Muscle of arm (tissue), 14 donors: ENCODE measurements at places on chromosomes 6 and 20. TPM values are rescaled to one million over a fixed set of nuclear protein-coding genes. Genes with fewer than 3 reads are reported as not detected.

The PAK5 gene
- 0.18 TPM for polyA plus RNA-seq

The LHFPL5 gene
- polyA plus RNA-seq: not detected

The DZANK1 gene
- 1.5 TPM for polyA plus RNA-seq

The TEAD3 gene
- 55.9 TPM for polyA plus RNA-seq

The ZSCAN12 gene
- 6.3 TPM for polyA plus RNA-seq

The MRS2 gene
- polyA plus RNA-seq: 20.1 TPM

DNA sequence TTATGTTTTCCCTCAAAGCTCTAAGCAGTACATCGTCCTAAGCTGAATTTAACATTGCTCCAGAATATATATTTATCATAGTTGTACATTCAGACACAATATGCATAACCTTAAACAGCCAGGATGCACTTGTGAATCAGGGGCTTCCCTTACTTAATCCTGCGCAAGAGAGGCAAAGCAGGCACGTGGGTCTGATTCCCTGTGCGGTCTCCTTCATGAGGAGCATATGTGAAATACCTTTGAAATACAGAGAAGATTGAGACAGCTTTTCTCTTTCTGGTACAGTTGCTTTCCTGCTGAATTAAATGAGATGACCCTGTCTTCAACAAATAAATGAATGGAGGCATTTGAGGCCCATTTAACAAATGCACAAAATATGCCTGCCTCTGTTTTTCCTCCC lies 1.5 kb downstream of the HTR1E start:
- no peak for DNase-seq

DNA sequence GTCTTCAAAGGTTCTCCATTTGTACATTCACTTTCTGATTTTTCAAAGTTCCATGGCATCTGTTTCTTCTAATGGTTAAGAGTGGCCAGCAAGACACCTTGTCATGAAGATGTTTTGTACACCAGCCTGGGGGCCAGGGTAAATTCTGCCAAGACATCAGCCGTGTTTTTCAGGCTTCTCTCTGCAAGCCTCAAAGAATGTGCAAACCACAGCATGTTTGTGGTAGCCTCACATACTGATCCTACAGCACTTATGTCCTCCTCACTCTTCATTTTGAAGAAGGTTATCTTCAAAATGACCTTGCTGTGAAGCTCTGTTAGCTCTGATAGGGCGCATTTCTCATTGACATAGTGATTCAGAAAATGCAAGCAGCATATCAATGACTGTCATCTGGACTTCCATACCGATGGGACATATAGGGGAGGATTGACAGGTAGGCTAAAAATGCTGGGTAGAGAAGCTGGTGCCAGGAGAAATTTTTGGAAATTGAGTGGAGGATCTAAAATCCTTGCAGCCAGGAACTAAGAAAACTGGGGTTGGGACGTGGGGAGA lies 59.3 kb upstream of the SPTLC3 start:
- DNase-seq: no peak

DNA sequence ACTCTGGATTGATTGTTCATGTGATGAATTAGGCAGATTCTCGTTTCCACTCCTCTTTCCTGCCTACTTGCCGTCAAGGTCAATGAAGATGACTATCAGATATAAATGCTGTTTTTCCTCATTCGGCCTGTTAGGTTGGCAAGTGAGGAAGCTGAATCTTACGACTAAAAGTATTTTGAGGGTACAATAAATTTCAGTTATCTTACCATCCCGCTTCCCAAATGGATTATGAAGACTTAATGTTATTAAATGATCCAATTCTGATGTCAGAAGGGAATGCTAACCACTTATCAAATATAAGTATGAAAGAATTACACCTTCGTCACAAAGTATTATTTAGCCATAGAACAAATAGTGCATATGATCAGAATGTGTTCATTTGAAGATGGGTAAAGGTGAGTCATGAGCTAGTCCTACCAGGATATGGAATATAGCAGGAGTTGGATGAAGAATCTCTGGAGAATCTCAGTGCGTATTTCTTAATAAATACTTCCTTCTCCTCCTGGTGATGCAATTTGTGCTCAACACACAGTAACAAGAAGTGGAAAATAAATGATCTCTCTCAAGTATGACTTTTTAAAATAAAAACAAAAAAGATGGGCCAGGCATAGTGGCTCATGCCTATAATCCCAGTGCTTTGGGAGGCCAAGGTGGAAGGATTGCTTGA lies 4.6 kb downstream of the GPLD1 start:
- no peak for DNase-seq

- DNase-seq: no peak
Observed at GRCh38 chr20:53078761-53079160, 106.6 kb downstream of the TSHZ2 start.

DNA sequence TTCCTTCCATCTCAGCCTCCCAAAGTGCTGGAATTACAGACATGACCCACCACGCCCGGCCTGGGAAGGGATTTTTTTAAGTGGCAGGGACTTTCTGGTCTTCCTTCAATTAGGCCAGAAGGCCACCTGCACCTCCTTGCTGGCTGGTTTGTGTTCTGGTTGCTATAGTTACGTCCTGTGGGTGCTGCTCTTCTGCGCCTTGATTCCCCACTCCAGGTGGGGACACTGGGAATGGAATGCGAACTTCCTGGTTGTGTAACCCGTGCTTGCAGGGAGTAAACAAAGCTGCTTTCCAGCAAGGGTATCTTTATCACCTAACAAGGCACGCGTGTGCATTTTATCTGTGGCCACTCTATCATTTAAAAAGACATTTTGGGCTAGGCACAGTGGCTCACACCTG lies 117.7 kb downstream of the PLEKHG1 start:
- DNase-seq: no peak
